Stimulated activated CD4-positive, alpha-beta T cell treated with anti-CD3 and anti-CD28 coated beads, Interleukin-4, amount 100 ng/mL, for 1 hour (primary cell): ENCODE measurements at places on chromosomes 4 and X.

DNA sequence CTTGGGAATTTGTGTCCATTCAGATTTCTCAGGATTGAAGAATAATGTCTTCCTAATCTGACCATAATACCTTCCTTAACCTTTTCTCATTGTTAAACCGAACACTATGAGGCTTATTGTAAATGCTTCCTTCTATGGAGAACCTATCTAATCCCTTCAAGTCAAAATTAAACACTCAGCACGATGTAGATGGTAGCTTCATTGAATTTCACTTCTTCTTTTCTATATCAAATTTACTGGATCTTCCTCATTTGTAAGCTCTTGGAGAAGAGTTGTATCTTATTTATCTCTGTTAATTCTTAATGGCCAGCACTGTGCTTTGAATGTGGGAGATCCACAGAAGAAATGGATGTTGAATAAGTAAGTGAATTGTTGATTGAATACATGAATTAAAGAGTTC is 109.0 kb upstream of the RAPGEF2 start:
- no peak for DNase-seq

DNA sequence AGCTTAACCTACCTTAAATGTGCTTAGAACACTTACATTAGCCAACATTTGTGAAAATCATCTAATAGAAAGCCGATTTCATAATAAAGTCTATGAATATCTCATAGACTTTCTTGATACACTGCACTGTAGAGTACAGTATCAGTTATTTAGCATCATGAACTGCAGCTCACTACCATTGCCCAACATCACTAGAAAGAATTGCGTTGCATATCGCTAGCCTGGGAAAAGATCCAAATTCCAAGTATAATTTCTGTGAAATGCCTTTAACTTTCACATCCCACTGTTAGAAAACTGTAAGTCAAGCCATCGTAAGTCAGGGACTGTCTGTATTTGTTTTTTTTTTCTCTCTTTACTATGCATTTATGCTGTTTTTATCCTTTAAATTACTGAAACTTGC is 918.6 kb upstream of the PABPC4L start:
- no peak for DNase-seq

DNA sequence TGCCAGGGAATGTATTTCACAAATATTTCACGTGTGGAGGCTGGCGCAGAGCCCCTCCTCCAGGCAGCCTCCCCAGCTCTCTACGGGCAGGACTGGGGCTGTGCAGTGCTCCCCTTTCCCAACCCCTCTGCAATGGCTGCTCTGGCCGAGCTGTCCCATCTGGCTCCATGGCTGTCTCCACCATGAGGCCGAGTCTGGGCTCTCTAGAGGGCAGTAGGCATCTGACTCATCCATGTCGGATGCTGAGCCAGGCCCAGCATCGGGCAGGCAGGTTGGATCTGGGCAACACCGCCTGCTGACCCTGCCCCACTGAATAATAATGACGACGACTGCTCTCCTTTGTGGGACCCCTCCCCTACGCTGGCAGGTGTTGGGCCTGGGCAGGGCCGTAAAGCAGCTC is 11.0 kb upstream of the SH3TC1 start:
- DNase-seq, result no peak

- DNase-seq, result no peak
Observed at GRCh38 chr4:16864199-16864598, 34.2 kb downstream of the LDB2 start.

GRCh38 chr4:24564488-24564887 is 19.9 kb downstream of the DHX15 start:
- DNase-seq, result no peak

DNA sequence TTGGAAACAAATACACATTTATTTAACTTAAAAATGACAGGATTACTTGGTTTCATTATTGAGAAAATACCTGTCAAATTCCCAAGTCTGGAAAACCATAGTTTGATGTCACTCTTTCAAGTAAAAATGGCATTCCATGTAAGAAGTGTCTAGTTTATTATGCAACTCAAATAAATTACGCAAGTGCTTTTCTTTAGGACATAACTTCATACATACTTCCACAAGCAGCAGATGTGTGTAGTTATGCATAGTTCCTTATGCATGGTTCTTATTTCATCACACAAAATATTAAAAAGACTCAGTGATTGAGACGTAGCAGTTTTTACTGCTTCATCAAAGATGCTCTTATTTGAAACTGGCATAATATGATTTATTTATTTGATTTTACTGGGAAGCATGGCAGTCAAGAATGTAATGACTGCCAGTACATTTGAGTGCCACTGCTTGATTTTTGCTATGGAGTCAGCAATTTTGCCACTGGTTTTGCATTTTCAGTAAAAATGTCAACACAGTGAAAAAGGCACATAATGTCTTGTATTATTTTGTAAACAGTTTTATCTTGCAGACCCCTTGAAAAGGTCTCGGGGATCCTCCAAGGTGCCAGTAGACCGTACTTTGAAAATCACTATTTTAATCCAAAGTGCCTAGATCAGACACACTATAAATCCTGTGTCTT is 62.1 kb downstream of the CLCN3 start:
- DNase-seq, result no peak
